ENCODE measurements at places on chromosomes 4 and X.

- no peak for DNase-seq
These were observed 24.6 kb upstream of the PDLIM3 start for GRCh38 chr4:185559915-185560281.

DNA sequence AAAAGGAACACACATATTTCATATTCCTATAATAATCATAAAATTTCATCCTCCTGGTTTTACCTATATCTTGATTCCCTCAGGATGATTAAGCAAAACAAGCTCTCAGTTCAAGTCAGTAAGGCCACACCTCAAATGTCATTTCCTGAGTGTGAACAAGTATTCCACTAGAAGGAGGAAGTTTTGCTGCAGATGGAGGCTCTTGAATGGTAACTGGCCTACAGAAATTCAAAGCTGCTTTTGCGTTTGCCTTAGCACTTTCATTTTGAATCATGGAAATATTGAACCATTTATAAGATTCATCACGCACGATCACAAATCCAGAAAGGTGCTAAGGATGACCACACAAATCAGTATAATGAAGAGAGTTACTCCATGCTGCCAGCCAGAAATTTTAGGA lies 254.4 kb upstream of the CXXC4 start:
- no peak for DNase-seq

DNA sequence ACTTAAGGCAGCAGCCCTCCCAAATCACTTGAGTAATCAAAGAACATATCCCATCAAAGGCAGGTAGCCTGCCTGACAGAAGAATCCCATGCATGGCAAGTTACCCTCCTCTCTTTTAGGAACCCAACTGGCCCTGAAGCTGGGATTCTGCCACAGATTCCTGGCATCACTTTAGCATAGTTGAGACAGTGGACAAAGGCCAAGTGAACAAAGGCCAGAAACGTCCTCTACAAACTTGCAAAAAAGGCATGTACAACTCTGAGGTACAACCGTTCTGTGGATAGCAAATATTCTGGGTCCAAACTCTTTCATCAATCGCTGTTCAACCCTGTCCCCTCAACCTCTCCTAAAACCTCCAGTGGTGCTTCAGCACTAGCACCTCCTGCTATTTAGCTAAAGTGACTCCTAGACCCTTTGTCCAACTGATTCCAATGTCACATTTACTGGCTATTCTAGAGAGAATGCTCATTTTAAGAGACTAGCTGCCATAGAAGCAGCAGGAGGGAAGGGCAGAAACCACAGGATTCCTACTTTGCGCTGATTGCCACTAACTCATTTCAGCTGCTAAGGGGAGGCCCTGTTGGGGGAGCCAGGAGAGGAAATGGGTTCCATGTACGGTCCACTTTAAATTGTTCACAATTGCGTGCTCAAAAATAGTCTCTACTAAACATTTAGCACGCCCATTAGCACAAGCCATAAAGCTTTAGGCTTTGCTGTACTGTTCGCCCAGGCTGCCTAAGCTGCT lies 105.9 kb downstream of the SHROOM4 start:
- DNase-seq: no peak

GRCh38 chr4:104919406-104919805 lies 227.3 kb upstream of the TET2 start:
- no peak for DNase-seq

DNA sequence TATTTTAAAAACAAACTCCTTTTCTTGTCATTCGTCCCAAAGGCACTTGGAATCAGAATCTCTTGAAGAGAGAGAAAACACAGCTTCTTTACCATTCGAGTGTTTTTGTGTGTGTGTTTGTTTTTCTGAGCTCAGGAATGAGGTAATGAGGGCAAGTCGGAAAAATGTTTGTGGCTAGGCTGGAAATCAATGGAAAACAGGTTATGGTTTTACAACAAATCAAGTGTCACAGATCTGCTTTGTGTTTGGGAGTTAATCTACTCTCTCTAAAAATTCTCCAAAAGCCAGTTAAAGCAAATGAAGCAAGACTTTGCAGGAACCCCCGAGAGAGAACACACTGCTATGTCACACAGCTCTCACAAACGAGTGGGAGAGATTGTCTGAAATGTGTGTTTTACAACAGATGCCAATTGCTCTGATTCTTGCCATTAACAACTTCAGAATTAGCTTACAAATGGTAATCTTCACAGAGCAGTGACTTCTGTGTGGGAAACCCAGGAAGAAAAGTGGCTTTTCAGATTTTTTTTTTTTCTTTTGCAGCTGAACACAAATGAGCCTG lies 264.1 kb downstream of the CBLL2 start:
- DNase-seq: no peak

DNA sequence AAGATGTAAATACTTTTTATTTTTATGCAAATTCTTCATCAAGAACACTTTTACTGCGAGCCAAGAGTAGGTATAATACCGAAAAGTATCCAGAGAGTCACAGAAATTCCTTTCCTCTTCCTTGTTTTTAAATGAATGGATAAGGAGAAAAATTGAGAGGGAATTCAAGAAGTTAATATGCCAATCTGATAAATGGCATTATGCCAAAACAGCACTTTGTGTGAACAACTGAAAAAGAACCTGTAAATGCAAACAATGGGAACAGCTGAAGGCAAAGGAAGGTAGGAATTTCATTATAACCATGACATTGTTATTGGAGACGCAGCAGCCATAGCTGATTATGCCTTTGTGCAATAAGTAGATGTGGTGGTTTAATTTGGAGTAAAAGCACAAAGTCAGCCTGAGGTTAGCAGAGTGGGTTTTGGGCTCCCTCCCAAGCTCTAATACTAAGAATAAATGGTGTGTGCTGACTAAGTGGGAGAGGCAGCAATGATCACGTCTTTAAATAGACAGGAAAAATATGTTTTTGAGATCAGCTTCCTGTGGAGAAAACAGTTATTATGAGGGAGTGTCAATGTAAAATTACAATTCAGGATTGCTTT lies 209.8 kb upstream of the NDST4 start:
- no peak for DNase-seq

DNA sequence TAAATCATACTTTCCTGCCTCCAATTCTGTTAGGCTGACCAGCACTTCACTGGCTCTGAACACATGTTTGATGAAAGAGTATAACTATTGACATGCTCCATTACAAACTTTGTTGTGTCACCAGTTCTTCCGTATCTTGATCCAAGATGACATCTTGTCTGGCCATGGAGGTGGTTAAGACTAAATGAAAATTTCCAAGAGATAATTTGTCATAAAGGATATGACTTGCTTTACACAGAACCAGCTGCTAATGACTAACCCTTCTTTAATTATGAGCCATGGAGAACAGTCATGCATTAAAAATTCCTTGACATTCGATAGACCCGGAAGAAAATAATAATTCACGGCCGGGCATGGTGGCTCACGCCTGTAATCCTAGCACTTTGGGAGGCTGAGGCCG lies 17.7 kb upstream of the N4BP2 start:
- DNase-seq: no peak

DNA sequence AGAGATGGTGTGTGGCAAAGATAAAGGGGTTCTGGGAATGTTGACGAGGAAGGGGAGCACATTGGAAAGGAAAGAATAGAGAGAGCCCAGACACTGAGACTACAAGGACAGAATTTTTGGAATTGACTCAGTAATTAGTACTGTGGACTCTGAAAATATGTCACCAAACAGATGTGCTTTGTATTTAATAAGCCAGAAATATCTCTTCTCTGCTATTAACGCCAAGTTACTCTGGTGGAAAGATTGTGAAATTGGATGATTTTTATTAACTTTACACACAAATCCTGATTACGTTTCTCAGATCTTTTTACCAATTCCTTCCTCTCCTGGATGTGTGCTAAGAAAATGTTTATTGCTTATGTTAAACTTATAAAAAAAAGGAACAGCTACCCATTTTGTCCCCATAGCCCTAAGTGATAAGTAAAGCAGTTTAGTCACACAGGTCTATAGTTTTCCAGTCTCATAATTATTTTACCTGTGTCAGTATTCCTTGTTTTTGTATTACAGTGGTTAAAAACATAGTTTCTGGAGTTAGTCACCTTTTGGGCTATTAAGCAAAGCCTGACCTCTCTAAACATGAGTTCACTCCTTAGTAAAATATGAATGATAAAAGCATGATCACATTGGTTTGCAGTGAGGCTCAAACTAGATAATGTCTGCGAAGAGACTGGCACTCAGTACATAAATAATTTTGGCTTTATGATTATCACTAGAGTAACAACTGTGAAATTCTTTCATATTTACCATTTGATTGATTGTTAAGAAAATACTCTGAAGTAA lies 1068.3 kb downstream of the STIM2 start:
- DNase-seq: no peak

- no peak for DNase-seq
These were observed 394.8 kb upstream of the IGFBP7 start for GRCh38 chr4:57504797-57505530.

- DNase-seq: no peak
These were observed 67.7 kb upstream of the PGRMC2 start for GRCh38 chr4:128355305-128355704.

GRCh38 chrX:101483705-101484104 lies 1.6 kb upstream of the ARMCX4 start:
- DNase-seq: no peak

GRCh38 chr4:163556650-163557391 lies 62.3 kb downstream of the TMA16 start:
- DNase-seq: no peak

DNA sequence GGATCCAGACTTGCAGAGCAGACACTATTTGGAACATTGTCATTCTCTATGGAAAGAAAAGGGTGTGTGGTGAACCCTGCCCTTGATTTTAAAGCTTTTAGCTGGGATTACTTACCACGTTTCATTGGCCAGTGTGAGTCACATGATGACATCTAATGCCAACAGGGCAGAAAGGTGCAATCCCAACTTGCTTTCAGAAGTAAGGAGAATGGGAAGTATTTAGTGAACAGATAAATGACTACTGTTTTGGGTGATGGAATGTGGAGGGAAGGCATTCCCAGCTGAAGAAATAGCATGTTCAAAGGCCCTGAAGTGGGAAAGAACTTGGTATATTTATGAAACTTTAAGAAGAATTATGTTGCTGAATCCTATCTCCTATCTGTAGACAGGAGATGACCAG lies 44.5 kb downstream of the SYTL5 start:
- DNase-seq: no peak

DNA sequence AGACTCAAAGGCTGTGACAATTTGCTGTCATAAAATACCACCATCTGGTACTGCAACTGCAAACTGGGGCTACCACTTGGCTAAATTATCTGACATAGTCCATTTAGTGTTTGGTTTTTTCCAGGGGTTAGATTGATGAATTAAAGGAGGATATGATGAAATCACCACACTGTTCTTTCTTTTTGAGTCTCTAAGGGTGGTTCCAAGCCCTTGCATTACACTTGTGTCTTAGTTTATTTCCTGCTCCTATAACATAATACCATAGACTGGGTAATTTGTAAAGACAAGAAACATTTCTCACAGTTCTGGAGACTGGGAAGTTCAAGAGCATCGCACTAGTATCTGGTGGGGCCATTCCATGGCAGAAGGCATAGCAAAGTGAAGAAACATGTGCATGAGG lies 32.0 kb upstream of the CD38 start:
- no peak for DNase-seq

GRCh38 chr4:81466841-81467671 lies 4.7 kb downstream of the RASGEF1B start:
- peak; percentile 76 for DNase-seq

- DNase-seq: no peak
These were observed 3.2 kb downstream of the MAGED1 start for GRCh38 chrX:51896626-51897025.

- no peak for DNase-seq
These were observed 40.8 kb upstream of the IL9R start for GRCh38 chrX:155956649-155957048.

DNA sequence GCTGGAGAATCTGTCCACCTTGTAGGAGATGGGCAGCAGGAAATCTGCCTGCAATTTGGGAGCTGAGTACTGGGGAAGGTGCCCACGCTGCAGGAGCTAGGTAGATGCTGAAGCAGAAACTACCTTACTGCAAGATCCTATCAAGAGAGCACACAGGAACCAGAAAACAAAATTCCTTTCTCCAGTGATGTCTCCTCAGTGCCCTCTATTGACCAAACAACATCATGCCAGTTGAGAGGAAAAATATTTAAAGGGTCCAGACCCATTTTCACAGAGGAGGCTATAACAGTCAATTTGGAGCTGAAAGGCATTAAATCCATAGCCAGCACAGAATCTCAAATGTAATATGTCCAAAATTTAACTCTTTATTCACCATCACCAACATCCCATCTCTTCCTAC lies 406.8 kb downstream of the SLITRK2 start:
- DNase-seq: no peak

GRCh38 chr4:81786063-81786763 lies 314.5 kb upstream of the RASGEF1B start:
- no peak for DNase-seq

- no peak for DNase-seq
These were observed 60.7 kb upstream of the KDR start for GRCh38 chr4:55186123-55186522.

DNA sequence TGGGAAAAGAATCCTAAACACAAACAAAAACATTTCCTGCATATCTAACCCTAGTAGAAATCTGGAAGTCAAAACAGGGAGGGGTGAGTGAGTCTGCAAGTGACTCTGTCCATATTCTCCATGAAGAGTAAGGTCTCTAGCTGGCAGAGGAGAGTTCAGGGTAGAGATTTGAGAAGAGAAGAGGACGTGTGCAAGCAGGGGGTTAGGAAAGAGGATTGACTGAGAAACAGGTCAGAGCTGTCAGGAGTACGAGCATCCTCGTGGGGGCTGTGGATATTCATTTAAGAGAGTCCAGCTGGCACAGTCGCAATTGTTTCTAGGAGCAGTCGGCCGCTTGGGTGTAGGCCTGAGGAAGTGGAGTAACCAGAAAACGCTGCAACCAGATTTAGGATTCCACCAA lies 27.9 kb downstream of the PROM1 start:
- no peak for DNase-seq

- DNase-seq: peak; percentile 10
These were observed 22.3 kb downstream of the MORF4L2 start for GRCh38 chrX:103663981-103664762.

DNA sequence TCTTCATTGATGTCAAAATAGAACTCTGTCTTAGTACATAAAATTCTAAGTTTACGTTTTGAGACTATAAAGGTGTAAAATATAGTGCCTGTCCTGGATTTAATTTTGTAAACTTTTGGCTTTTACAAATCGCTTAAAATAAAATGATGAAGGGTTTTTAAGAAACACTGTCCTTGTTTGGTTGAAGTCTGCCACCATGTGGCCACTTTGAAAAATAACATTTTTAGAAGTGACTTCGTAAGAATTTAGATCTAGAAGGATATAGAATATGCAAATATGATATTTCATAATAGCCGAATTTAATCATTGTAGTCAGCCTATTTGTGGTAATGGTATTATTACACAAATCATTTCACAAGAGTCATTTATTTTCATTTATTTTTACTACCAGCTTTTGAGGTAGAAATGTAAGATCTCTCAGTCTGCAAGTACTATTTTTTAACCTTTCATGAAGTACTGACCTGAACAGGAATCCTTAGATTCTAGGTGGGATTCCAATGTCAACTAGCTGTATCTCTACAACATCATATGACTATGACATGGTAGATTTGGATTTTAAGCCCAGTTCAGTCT lies 31.0 kb upstream of the FAT4 start:
- peak; percentile 12 for DNase-seq

All from nephron progenitor cell (in vitro differentiated cells).